T-cell (primary cell): ENCODE measurements at places on chromosomes 16 and 17. TPM values are rescaled to one million over a fixed set of nuclear protein-coding genes. Genes with fewer than 3 reads are reported as not detected.
A peak's percentile ranks its signal among the peaks of the same experiment; 100 is the strongest.

- H3K27ac ChIP-seq, result no peak overlapping the region
- H3K4me3 ChIP-seq, result no peak overlapping the region
- no peak for DNase-seq
- H3K27me3 ChIP-seq, result no peaks in the 10 kb centered on the region
- H3K36me3 ChIP-seq, result no peaks in the 10 kb centered on the region
Measured at GRCh38 chr17:34358631-34359030, 2.4 kb downstream of the CCL13 start.

CLEC18B gene
- total RNA-seq, result 3.2 TPM

GRCh38 chr17:45406107-45406506 lies 26.6 kb downstream of the ARHGAP27 start:
- DNase-seq, result no peak
- no peak overlapping the region for H3K27ac ChIP-seq
- peaks cover 58% of the 10 kb centered on the region for H3K36me3 ChIP-seq
- no peaks in the 10 kb centered on the region for H3K27me3 ChIP-seq

GRCh38 chr17:69796078-69796477 lies 278.9 kb upstream of the KCNJ16 start:
- H3K4me3 ChIP-seq, result no peak overlapping the region
- no peak for DNase-seq
- H3K27ac ChIP-seq, result no peak overlapping the region
- no peaks in the 10 kb centered on the region for H3K4me1 ChIP-seq
- H3K27me3 ChIP-seq, result no peaks in the 10 kb centered on the region

DNA sequence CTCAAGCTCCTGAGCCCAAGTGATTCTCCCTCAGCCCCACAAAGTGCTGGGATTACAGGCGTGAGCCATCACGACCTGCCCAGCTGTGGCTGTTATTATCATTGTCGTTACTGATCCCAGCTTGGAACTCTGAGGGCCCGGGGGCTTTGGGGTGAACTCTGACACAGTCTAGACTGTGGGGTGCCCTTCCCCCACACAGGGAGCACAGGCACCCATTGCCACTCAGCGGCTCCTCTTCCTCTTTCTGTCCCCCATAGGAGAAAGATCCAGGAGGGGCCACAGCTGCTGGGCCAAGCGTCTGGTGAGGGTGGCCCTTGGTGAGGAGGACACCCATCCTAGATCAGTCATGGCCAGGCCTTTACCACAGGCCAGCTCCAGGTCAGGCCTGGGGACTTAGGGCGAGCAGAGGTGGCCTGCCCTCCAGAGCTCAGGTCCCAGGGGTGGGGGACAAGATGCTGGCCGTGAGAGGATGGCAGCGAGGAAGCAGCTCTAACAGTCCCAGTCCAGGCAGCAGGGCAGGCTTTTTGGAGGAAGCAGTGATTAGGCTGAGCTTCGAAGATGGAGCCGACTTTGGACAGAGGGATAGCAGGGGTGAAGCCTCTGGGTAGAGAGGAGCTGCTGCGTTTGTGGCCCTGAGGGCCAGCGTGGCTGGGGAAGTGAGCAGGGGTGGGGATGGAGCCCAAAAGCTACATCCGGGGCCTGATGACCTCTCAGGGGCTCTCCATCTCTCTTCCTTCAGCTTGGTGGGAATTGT lies 24.7 kb downstream of the TMEM235 start:
- peaks cover 46% of the 10 kb centered on the region for H3K4me1 ChIP-seq
- no peak for DNase-seq
- H3K36me3 ChIP-seq, result no peaks in the 10 kb centered on the region
- H3K27me3 ChIP-seq, result no peaks in the 10 kb centered on the region

KRTAP1-1 gene
- not detected for total RNA-seq

GRCh38 chr17:66379996-66380395 lies 77.6 kb downstream of the PRKCA start:
- no peak overlapping the region for H3K4me3 ChIP-seq
- H3K4me1 ChIP-seq, result peaks cover under 1% of the 10 kb centered on the region
- no peak overlapping the region for H3K27ac ChIP-seq
- H3K27me3 ChIP-seq, result no peaks in the 10 kb centered on the region

DNA sequence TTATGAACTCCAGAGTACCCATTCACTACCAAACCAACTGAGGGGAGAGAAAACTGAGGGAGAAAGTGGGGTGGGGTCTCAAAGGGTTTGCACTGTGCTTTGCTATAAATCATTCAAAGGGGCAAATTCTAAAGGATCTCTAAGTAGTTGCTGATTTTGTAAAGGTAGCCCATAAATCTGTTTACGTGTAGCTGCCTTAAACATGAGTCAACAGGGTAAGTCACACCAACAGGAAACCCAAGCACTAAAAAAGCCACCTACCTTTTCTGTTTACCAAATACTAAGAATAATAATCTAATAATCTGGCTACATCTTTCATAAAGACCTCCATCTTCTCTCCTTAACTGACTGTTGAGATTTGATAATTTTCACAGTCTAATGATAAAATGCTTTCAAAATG lies 8.4 kb upstream of the HSBP1 start:
- no peak for DNase-seq
- H3K27ac ChIP-seq, result no peak overlapping the region
- H3K36me3 ChIP-seq, result no peaks in the 10 kb centered on the region
- no peaks in the 10 kb centered on the region for H3K4me1 ChIP-seq
- H3K27me3 ChIP-seq, result peaks cover 16% of the 10 kb centered on the region

- DNase-seq, result no peak
- no peaks in the 10 kb centered on the region for H3K27me3 ChIP-seq
- no peak overlapping the region for H3K4me3 ChIP-seq
- no peak overlapping the region for H3K27ac ChIP-seq
Measured at GRCh38 chr16:78461496-78462287, 362.2 kb downstream of the WWOX start.

GRCh38 chr17:67221062-67221998 lies 23.7 kb downstream of the HELZ start:
- DNase-seq, result peak; percentile 40
- peaks cover 9% of the 10 kb centered on the region for H3K36me3 ChIP-seq
- no peak overlapping the region for H3K4me3 ChIP-seq
- H3K27me3 ChIP-seq, result no peaks in the 10 kb centered on the region
- no peak overlapping the region for H3K27ac ChIP-seq
- H3K4me1 ChIP-seq, result no peaks in the 10 kb centered on the region

ACSM5 gene
- total RNA-seq, result 0.28 TPM

CWC25 gene
- 44.6 TPM for total RNA-seq

- H3K4me1 ChIP-seq, result no peaks in the 10 kb centered on the region
- H3K36me3 ChIP-seq, result no peaks in the 10 kb centered on the region
- H3K27me3 ChIP-seq, result no peaks in the 10 kb centered on the region
- H3K27ac ChIP-seq, result no peak overlapping the region
Measured at GRCh38 chr16:56956076-56956475, 5.7 kb upstream of the CETP start.
